ENCODE measurements at places on chromosomes 4 and X.

GRCh38 chr4:41744572-41745291 is 3.8 kb downstream of the PHOX2B start:
- DNase-seq = no peak

- no peak for DNase-seq
Observed at GRCh38 chrX:123155327-123155726, 28.8 kb upstream of the GRIA3 start.

DNA sequence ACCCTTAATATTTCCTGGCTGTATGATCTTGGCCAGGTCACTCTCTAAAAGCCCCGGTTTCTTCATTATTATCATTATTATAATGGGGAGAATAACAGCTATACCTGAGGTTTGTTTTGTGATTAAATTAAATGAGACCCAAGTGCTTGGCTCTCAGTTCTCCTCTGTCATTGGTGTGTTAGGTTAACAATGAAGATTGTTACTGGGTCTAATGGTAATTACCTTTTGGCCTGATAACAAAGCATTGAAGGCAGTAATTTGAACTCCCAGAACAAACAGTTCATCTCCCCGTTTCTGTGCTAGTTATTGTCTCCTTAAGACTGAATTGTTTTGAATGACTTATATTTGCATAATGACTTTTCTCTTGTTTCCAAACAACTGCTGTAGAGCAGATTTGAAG is 6.8 kb upstream of the ANAPC4 start:
- DNase-seq = no peak

GRCh38 chrX:39377157-39377556 is 575.9 kb downstream of the MID1IP1 start:
- DNase-seq = no peak

GRCh38 chrX:46551494-46552128 is 6.4 kb upstream of the ZNF674 start:
- peak; percentile 63 for DNase-seq

DNA sequence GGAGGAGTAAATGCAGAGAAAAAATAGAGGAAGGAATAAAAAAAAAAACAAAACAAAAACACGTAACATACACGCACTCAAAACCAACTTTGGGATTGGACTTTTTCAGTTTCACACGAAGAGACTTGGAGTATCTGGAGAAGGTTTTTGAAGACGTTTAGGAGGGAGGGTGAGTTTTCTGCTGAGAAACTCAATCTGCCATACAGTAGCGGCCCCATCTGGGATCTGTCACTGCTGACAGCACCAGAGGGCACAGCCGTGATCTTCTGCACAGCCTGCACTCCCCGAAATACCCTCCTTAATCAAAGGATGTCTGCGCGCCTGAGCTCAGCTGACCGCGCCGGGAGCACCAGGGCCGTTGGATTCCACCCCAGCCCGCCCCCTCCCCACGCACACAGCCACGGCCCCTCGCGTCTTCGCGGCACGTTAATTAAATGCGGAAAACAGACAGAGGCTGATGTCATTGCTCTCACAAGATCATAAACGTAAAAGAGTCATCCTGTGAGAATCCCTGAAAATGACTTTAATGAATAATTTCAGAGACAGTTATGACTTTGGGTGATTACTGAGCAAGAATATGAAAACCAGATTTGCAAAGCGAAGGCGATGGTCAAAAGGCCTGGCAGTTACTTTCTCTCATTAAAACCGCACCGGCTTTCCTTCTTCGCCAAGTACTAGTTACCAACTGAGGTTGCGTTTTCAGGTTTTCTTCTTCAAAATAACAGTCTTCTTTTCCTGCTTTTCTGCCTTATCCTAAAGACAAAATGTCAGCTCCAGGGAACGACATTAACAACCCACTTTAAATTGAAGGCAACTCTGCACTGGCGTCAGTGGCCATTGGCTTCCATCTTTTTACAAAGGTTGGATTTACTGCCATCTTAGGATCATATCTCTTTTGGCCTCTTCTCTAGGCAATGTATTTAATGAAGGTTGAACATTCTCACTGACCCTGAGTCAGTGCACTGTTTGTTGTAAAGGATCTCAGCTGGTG is 10.6 kb downstream of the HAND2 start:
- DNase-seq = no peak

DNA sequence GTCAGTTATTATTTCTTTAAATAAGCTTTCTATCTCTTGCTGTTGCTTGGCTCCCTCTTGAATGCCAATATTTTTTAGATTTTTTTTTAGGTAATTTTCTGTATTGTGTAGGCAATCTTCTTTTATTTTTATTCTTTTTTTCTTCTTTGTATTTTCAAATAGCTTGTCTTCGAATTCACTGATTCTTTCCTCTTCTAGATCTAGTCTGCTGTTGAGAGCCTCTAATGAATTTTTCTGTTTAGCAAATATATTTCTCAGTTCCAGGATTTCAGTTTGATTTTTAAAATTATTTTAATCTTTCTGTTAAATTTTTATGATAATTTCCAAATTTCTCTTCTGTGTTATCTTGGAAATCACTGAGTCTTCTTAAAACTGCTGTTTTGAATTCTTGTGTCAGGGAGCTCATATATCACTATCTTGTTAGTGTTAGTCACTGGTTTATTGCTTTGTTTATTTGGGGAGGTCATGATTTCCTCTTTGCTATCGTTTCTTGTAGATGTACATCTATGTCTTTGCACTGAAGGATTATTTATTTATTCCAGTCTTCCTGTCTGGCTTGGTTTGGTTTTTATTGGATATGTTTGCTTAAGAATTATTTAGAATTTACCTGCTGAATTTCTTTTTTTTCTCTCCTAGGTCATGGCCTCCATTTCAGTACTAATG is 39.9 kb upstream of the GPRIN3 start:
- DNase-seq = no peak

- DNase-seq = no peak
Observed at GRCh38 chrX:134543288-134543687, 83.3 kb downstream of the HPRT1 start.

GRCh38 chr4:149985981-149986380 is 92.3 kb upstream of the DCLK2 start:
- DNase-seq = no peak

DNA sequence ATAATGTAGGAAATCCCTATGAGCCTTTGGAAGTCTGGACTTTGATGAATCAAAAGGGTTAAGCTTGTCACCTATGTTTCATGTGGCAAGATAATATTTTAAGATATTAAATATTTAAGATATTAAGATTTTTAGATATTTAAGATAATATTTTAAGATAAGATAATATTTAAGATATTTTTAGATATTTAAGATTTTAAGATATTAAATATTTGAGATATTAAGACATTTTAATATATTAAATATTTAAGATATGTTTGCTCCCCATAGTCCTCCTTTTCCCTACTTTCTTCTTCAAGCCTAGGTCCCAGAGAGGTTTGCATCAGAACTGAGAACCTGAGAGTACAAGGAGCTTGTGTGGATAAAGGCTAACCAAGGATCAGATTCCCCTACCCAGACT is 478.4 kb upstream of the IGFBP7 start:
- DNase-seq = no peak

DNA sequence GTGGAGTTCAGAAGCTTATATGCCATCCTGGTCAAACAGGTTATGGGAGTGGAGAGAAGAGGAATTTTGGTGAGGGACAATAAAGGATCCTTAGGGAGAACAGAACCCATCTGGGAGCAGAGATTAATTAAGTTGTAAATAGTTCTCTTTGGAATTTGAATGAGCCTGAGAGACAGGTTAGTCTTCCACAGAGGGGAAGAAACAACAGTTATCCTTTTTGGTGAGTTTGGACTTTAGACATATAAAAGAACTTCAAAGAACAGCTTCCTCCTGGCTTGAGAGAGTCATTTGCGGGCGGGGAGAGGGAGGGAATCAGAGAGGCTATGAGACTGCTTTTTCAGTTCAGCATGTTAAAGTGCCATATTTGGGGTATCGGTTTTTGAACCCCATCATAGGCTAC is 793.3 kb upstream of the MAGEB2 start:
- no peak for DNase-seq

GRCh38 chrX:140503238-140503601 is 1.6 kb downstream of the SOX3 start:
- DNase-seq = no peak

- DNase-seq = peak; percentile 32
Observed at GRCh38 chrX:129983575-129984110, 1.2 kb downstream of the BCORL1 start.

DNA sequence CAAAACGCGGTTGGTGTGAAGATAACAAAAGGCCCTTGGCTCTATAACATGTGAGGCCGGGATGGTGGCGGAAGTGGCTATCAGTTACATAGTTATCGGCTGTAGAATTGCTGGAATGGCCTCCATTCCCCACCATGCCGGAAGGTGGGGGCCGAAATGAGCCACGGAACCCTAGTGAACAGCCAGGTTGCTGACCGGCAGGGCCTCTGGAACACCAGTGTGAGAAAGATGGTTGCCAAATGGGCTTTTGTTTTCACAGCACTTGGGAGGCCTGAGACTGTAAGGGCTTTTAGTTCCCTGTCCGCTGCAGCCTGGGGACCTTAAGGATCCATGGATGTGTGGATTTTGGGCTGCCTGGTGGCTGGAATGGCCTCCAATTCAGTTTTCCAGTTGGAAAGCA is 23.3 kb upstream of the ARX start:
- DNase-seq = no peak

DNA sequence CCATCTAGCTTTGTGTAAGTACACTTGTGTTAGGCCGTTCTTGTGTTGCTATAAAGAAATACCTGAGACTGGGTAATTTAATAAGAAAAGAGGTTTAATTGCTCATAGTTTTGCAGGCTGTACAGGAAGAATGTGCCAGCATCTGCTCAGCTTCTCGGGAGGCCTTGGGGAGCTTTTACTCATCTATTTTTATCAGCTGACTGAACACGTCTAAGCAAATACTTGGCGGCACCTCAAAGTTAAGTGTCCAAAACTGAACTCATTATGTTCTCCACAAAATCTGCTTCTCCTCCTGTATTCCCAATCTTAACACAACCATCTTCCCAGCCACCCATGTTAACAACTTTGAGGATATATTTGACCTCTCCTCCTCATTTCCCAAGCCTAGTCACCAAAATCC is 42.4 kb upstream of the GATB start:
- no peak for DNase-seq

Measured in astrocyte of the hippocampus (primary cell).